Coronary artery (tissue), 2 donors: ENCODE measurements at places on chromosomes 1 and 21.

GRCh38 chr1:50637460-50637859 lies 214.2 kb upstream of the DMRTA2 start:
- DNase-seq, result no peak

GRCh38 chr1:199020051-199020450 lies 381.2 kb downstream of the PTPRC start:
- DNase-seq, result no peak

DNA sequence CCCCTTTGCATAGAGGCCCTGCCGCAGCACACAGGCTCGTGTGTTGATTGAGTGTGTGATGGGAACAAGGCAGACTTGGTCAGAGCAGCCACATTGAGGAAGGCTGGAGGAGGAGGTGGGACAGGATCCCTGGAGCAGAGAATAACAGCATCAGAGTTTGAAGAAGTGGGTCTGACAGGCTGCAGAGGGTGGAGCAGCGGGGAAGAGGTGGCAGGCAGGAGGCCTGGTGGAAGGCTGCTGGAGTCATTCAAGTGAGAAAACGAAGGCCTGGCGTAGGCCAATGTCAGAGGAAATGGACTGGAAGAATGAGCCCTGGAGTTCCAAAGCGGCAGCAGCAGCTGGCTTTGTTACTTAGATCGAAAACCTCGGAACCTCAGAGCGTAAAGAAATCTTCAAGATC lies 115.0 kb upstream of the GRIK3 start:
- no peak for DNase-seq

- no peak for DNase-seq
Measured at GRCh38 chr1:28110555-28110954, 22.1 kb upstream of the EYA3 start.

GRCh38 chr1:7769673-7770412 lies 1.3 kb upstream of the VAMP3 start:
- DNase-seq, result no peak

- DNase-seq, result no peak
Measured at GRCh38 chr1:97796711-97797110, 124.1 kb downstream of the DPYD start.
